ENCODE measurements at places on chromosomes 5 and 9.

GRCh38 chr5:129041196-129041881, 53.2 kb upstream of the ISOC1 start:
- no peak for DNase-seq

DNA sequence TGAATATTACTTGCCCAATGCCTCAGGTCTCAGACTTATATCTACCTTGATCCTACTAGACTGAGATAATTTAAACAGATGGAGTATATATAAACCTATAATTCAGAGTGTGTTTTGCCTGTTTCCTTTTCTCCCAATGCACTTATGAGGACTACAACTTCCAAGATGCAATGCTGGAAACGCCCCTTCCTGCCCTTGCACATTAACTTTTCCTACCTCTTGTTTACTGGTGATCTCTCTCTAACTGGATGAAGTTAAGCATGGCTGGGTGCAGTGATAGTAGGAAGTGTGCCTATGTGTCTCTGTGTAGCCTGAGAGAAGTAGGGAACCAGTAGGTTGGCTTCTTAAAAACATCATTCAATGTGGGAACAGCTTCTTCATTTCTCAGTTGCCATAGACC, 115.2 kb downstream of the SVEP1 start:
- no peak for DNase-seq

GRCh38 chr5:146548781-146549449, 32.9 kb upstream of the GPR151 start:
- DNase-seq, result no peak

GRCh38 chr5:23303836-23304235, 203.6 kb upstream of the PRDM9 start:
- no peak for DNase-seq

DNA sequence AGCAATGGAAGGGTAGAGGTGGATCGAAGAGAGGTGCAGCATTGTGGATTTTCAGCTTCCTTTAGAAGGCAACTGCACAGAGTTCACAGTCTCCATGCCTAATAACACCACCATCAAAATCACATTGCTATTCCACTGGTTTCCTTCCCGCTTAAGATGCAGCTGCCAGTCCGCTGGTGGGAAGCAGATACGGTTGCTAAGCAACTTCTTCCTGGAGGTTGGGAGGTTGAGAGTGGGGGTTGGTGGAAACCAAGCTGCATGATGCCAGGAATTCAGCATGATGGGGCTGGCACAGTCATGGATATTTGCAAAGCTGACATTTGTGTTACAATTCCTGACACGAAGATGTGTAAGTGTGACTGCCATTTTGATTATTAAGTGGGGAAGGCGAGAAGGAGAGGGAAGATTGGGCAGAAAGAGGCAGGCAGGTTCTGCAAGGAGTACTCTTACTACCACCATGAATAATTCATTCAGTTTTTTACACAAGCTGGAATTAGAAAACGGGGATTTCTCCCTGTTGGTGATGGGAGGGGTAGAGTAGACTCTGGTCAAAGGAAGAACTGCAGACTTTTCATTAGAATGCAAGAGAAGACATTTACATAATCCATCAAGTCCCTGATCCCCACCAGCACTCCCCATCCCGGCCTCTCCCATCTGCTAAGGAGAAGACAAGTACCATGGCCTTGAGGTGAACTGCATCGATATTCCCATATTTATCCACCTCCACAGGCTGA, 87.5 kb downstream of the GLDC start:
- no peak for DNase-seq

DNA sequence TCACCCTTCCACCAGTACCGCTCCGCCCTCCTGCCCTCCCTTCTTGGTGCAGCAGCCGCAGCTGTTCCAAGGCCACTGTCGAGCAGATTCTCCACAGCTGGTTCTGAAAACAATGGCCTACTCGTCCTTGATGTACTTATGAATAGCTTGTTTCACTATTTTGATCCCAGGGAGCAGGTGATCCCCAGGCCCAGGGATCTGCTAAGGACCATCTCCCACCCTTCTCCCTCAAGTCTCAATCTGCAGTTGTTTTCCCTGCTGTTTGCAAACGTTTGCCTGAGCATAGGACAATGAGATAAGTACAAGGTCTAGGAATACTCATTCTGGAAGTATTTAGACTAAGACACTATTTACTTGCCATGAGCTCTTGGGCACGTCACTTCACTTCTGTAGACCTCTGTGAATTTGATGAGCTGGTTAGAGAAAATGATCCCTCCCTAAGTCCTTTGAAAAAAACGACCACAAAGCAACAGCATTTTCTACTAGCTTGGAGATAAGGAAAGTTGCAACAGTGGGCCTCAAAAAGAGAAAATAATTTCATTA, 1.8 kb downstream of the LURAP1L start:
- no peak for DNase-seq

GRCh38 chr5:124575725-124576124, 170.7 kb downstream of the ZNF608 start:
- no peak for DNase-seq

DNA sequence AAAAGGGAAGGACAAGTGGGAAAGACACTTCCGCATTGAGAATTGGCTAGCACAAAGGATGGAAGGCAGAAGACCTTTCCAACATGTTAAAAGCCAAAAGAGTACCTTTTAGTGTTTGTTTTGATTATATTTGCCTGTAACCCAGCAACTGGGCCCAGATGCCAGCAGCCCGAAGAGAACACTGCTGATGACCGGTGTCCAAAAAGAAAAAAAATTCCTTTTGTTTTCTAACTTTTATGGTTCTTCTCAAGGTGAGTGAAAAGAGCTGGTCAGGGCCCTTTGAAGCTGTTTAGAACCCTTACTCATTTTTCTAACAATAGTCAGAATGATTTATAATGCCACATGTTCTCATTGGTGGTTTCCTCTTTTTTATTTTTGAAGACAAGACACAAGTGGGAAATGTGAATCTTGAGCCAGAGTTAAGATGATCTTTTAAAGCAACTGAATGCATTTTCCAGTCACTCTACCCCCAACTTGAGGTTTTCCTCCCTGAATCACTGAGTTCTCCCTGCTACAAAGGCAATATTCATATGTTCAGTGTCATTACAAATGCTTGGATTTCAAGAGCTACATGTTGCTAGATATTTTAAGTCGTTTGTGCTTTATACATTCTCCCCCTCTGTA, 32.3 kb upstream of the ZNF462 start:
- no peak for DNase-seq

DNA sequence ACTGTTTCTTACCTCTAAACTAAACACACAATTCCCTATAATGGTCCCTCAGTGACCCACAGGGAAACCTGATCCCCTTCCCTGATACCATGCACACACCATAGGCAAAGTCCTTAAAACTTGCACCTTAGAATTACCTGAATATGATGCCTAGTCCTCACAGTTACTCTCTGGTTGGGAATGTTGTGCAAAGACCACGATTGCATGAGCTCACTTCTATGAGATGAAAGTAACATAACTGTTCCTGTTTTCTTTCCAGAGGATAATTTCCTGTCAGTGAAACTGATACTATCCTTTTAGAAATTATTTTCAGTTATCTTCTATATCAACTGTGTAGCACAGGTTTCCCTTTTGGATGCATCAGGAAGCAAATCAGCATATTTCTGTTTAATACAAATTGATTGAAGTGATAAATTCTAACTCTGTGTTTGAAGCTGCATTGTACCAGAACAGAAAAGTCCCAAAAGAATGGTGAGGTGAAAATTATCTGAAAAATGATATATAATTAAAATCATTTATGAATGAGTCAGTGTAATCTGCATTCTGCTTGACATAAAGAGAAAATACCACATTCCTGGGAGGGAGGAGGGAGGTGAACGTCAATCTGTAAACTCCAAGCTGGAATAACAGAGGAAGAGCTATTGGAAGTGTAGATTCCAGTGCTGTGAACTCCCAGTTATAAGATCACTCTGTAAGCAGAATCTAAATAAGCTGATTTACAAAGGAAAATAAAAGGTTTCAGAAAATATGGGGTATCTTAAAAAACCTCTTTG, 51.2 kb upstream of the TNFAIP8 start:
- no peak for DNase-seq

- DNase-seq, result no peak
Observed at GRCh38 chr5:115831163-115831768, 10.1 kb downstream of the ATG12 start.

- DNase-seq, result no peak
Observed at GRCh38 chr9:134634667-134635230, 6.9 kb upstream of the COL5A1 start.

- DNase-seq, result no peak
Observed at GRCh38 chr9:85009251-85009650, 339.7 kb downstream of the NTRK2 start.

DNA sequence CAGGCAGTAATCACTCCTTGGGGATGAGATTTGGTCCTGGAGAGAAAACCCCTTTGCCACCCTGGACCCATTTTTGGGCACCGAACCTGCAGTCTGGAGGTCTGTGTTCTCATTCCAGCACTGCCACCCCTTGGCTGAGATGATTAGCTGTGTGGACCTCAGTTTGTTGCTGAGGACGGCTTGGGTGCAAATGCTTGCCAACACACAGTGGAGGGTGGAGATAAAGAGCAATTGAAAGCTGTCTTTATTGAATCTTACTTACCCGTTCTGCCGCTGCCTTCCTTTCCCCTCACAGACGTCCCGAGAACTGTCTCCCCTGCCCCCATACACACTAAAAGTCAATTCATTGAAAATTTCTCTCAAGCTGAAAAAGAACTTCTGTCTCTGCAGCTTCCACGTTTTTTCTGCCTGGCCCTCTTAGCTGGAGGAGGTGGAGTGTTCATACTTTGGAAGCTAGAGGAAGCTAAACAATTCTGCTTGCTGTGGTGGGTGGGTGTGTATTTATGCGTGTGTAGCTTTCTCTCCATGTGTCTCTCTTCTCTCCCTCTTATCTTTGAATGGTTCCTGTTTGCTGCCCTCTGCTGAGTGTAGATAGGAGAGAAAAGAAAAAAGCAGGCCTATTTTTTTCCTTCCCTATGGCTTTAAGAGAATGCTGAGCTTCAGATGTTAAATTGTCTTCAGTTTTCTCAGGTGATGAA, 6.6 kb downstream of the GALNT10 start:
- DNase-seq, result no peak

- DNase-seq, result no peak
Observed at GRCh38 chr5:39717176-39717897, 292.6 kb upstream of the DAB2 start.

DNA sequence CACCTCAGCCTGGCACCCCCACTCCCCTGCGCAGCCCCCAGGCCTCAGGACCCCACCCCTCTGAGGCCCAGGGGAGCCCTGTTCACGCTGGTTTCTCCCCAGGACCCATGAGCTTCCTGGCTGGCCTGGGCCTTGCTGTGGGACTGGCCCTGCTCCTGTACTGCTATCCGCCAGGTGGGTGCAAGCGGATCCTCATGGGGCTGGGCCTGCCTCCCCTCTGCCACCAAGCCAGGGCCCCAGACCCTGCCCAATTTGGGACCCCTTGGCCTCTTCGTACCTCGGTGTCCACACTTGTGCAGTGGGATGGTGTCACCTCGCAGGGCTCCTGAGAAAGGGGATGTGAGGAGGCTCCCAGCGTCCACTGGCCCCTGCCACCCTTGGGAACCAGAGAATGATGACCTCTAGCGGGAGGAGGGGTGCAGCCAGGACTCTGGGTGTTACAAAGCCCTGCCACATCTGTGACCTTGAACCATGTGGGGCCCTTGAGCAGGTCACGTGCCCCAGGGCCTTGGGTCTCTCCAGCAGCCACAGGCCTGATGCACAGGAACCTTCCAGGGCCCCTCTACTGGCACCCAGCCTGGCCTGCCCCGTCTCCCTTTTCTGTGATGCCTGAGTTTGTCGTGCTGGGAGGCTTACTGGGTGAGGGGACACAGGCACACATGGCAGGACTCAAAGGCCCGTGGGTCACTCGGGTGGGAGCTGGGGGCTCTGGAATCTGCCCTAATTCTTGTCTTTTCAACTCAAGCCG, 16.3 kb downstream of the CARD19 start:
- DNase-seq, result no peak

GRCh38 chr9:106981396-106982287, 118.7 kb downstream of the ZNF462 start:
- no peak for DNase-seq

- DNase-seq, result no peak
Observed at GRCh38 chr9:129823542-129823934, 398 bp downstream of the TOR1A start.

DNA sequence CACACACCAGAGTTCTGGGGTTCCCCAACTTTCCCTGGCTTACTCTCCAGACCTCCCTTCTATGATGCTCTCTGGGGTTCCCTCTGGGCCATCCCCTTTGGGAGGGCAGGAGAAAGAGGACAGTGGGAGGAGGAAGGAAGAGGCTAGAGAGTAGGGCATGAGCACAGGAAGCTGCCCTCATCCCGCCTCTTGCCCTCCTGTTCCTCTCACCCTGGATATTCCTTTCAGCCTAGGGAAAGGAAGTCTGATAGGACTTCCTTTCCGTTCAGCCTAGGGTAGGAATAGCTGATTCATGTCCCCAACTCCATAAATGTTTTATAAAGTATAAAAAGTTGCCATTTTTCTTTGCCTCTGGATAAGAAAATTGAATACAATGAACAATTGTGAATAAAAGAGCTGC, 7.4 kb downstream of the MAP1B start:
- no peak for DNase-seq

- no peak for DNase-seq
Observed at GRCh38 chr5:124030043-124030491, 518.1 kb downstream of the CSNK1G3 start.

GRCh38 chr9:106992186-106992585, 129.2 kb downstream of the ZNF462 start:
- DNase-seq, result no peak

DNA sequence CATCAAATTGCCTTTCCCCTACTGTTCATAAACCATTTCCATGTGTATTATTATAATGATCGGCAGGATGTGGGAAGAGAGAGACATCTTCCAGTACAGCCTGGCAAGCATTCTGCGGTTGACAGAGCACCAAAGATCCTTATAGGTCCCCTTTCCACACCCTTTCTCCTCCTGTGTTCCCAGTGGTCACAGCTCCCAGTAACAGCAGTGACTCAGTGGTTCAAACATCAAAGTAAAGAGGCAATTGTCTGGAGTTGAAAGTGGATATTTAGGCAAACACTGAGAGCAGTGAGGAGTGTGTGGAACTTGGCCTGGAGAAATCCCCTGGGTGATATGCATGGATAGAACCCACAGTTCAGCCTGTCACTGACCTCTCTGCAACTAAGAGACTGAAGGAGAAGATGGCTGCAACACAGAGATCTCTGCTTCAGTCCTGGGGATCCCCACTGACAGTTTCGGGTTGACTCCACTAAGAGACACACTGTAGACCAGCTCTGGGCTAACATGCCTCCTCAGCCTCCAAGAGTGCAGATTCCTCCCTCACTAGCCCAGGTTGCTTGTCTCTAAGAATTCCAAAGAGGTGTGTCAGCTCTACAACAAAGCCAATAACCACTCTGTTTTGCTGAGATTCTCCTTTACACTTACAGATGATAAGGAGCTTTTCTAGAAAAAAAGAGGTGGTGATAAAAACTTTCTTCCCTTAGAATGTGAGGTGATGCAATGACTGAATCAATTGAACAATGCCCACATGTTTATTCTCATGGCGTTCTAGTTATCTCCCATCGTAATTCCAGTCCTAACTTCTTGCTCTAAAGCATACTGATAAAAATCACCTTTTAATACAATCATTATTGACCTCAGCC, 94.4 kb upstream of the IL6ST start:
- DNase-seq, result peak; percentile 50

DNA sequence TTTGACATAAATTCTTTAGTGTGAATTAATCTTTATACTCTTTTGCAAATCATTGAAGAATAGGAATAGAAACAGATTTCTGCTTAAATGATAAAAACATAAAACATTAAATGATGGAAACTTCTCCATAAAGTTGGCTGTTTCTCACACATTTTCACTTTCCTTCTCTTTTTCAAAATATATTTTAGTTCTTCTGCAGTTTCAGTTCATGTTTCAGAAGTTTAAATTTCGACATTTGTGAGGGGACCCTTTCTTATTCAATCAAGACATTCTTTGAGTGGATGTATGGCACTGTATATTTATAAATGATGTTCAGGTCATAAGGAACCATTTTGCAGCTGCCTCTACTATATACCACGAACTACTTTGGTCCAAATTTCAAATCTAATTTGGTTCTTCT, 34.6 kb downstream of the TNFAIP8 start:
- no peak for DNase-seq

All from activated T-cell treated with anti-CD3 and anti-CD28 coated beads, Interleukin-2, amount 50 U/mL, for 48 hours (primary cell).